Ecto neural progenitor cell (in vitro differentiated cells): ENCODE measurements at places on chromosomes 3 and 15.
A peak's percentile ranks its signal among the peaks of the same experiment; 100 is the strongest.

DNA sequence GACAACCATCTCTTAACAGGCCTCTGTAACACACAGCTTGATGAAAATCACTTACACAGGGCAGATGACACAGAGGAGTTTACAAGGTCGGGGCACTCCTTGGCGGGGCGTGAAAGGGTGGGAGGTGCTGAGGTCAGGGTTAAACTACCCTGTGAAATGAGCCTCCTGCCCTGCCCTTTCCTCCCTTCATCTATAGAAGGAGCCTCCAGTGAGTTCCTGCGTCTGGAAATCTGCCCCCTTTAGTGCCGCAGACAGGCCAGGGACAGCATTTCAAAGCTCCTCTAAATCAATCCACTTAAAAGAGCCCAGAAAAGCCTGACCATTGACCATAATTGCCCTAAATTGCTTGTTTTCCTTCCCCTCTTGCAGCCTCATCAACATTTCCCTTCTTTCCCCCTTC lies 1.9 kb downstream of the ROBO1 start:
- DNase-seq: no peak

- DNase-seq: peak; percentile 84
These were observed 10.4 kb downstream of the NR2F2 start for GRCh38 chr15:96340598-96341512.

GRCh38 chr3:63279005-63279841 lies 1.1 kb downstream of the SYNPR start:
- DNase-seq: peak; percentile 55

DNA sequence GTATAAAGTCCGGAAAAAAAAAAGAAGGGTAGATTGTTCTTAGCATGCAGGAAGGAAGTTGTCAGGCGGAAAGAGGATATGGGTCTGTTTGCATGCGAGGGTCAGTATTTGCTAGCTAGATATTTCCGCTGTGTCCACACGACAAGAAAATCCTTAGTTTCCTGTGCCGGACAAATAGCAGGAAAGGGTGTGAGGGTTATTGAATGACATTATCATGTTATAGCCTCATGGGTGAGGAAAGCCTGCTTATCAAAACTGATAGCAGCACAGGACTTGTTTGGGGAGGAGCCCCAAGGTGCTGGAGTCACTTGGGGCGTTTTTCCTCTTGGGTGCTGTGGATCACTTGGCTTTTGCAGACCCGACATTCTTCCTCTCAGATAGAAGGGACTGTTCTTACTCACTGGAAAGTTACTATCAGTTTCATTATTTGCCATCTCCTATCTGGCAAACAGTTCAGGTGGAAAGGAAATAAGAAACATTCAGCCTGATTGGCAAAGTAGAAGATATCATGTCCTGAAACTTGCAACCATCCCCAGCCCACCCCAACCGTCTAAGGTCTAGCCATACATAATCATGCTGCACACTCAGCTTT lies 127.2 kb upstream of the DPH6 start:
- DNase-seq: no peak

GRCh38 chr15:46502667-46503066 lies 867.8 kb downstream of the SQOR start:
- no peak for DNase-seq

DNA sequence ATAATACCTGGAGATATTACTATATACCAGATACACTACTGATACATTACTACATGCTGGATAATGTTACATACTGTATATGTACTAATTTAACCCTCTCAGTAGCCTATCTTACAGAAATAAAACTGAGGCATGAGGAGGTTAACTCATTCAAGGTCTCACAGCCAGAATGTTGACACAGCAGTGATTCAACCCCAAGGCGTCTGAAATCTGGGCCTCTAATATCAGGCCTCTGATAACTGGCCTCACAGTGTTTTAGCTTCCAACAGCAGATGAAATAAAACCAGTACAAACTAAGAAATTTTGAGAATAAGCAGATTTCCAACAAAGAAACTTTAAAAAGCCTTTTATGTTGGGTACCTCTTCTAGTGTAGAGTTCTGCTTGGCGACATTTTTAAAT lies 23.4 kb downstream of the DZIP1L start:
- no peak for DNase-seq

DNA sequence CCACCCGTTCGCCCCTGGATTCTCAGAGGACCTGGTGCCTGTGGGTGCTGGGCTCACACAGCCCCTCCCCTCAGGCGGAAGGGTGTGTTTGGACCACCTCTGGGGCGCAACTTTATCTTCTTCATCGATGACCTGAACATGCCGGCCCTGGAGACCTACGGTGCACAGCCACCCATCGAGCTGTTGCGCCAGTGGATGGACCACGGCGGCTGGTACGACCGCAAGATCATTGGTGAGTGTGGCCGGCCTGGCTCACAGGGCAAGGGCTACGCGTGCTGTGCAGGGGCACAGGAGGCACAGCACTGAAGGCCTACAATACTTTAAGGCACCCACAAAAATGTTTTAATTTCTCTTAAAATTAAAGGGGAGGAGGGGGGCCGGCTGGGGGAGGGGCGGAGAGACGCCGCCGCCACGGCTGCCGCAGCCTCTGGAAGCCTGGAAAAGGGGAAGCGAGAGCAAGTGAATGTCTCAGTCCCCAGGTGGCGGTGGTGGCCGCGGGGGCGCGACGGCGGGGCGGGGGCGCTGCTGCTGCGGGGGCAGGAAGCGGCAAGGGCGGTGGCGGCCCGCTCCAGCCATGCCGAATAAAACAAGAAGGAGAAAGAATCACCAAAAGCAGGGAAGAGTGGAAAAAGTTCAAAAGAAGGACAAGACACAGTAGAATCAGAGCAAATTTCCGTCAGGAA lies 56.8 kb downstream of the DNAH1 start:
- DNase-seq: peak; percentile 70

- DNase-seq: no peak
These were observed 100.3 kb downstream of the SMAD6 start for GRCh38 chr15:66802025-66803001.

- DNase-seq: no peak
These were observed 52.4 kb downstream of the ATP8B4 start for GRCh38 chr15:50066666-50067065.

- no peak for DNase-seq
These were observed 2.2 kb upstream of the BCL6 start for GRCh38 chr3:187747506-187747905.

- DNase-seq: no peak
These were observed 66.0 kb downstream of the GPR156 start for GRCh38 chr3:120218981-120219380.

DNA sequence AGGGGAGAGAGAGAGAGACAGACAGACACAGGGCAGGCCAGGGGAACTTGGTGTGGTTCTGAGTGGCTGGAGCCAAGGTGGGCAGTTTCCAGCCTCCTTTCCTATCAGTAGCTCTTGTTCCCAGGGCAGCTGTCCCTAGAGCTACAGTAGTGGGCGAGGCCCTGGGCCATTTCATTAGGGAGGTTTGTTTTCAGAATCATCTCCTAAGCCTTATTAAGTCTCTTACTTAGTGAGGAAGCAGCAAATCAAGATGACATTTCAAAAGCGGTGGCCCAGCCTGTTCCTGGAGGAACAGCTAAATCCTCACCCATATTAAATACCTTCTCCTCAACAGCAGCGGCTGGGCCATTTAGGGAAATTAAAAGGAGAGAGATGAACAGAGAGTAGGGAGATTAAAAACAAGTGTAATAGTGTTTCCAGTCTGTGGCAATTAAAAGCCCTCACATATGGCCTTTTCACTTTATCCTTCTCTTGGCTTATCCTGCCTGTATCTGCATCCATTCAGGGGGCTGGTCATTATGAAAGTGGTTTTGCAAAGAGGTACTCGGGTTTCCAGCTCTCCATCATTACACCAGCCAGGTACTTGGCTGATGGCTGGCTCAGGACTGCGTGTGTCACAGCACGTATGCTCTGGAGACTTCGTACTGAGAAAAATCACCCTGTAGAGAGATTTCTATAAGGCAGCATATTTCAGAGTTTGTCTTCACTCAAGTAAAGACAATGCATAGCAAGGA lies 91.9 kb upstream of the PRR23C start:
- DNase-seq: no peak

DNA sequence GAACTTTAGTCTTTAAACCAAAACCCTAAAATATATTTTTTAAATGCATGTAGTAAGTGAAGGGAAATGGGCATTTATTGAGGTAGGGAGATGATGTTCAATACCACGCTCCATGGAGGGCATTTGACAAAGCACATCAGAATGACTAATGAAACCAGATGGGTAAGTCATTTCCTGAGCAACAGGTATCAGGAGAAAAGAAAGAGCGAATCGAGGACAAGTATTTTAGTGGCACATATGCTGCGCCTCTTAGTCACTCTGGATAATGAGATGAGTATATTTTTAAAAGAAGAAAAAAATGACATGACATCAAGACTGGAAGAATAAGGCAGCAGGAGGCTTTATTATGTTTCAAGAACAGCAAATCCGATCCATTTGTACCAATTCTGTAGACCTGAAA lies 129.0 kb upstream of the ARHGEF3 start:
- no peak for DNase-seq

DNA sequence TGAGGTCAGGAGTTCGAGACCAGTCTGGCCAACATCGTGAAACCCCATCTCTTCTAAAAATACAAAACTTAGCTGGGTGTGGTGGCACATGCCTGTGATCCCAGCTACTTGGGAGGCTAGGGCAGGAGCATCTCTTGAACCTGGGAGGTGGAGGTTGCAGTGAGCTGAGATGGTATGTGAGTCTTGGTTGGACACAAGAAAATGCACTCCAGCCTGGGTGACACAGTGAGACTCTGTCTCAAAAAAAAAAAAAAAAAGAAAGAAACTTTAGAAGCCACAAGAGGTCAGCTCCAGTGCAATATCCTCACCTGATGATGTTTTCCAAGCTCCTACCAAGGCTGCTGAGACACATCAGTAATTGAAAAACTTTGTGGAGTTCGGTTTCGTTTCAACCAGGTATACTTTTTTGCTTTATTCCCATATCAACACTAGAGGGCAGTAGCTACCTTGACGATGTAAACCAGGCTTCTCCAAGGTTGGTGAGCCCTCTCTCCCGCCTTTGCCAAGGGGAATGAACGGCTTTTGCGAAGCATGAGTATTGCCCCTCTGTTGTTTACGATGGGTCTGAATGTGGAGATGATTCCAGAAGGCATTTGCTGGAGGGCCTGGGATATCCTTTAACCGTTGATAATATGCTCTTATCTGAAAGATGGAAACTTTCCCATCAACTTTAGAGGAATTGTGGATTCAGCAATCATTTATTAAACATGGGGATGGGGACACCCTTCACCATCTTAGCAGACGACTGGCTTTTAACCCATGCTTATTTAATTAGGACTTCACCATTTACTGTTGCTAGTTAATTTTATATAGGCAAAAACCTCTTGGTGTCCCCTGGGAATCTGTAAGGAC lies 202.8 kb downstream of the SV2B start:
- DNase-seq: peak; percentile 59

DNA sequence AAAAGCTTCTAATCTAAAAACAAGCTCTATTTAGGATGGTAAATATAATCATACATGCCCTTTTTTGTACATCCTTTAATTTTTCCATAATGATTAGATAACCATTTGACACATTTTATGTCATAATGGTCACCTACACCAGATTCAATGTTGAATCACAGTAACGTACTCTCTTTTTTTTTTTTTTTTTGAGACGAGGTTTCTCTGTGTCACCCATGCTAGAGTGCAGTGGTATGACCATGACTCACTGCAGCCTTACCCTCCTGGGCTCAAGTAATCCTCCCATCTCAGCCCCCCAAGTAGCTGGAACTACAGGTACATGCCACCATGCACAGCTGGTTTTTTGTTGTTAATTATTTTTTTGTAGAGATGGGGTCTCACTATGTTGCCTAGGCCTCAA lies 49.2 kb downstream of the PROS1 start:
- no peak for DNase-seq

GRCh38 chr3:69786854-69787253 lies 47.6 kb downstream of the MITF start:
- no peak for DNase-seq

DNA sequence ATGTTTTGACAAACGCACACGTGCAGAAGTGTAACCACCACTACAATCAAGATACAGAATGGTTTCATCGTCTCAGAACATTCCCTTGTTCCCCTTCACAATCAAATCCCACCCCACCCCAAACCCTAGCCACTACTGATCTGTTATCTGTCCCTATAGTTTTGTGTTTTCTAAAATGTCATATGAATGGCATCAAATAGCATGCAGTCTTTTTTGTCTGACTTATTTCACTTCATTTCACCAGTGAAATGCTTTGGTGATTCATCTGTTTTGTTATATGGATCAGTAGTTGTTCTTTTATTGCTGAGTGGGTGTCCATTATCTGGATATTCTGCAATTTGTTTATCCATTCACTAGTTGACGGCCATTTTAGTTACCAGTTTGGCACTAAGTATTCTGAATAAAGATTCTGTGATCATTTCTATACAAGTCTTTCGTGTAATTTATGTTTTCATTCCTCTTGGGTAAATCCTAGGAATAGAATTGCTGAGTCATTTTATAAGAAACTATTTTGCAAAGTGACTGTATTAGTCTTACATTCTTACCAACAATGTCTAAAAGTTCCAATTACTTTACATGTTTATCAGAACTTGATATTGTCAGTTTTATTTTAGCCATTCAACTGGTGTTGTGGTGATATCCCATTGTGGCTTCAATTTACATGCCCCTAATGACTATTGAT lies 232.8 kb downstream of the CLSTN2 start:
- no peak for DNase-seq

GRCh38 chr3:30770387-30770786 lies 124.1 kb downstream of the GADL1 start:
- no peak for DNase-seq

DNA sequence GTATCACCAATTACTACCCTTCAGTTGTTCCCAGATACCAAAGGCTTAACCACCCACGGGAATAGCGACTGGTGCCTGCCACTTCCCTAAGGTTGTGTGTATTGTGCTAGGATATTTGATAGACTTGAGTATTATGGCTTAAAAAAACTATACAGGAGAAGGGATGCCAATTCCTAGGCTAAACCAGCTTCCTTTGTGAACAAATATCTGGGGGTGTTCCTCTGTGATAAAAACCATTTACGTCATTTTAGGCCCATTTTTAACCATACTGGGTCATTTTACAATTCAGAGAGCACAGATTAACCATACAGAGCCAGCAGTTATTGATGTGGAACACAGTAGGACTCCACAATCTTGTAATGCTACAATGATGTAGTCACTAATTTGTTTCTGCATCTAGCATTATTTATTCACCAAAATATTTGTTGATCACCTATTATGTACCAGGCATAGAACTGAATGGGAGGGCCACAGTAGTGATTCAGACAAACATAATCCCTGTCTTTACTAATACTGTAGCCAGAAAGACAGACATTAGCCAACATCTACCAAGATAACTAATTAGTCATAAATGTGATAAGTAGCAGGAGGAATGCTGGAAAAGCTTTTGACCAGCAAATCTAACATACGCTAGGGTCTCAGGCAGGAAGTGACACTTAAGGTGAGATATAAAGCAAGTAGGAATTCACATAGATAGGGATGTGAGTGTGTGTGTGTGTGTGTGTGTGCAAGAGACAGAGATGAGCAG lies 184.8 kb downstream of the MECOM start:
- no peak for DNase-seq

- DNase-seq: no peak
These were observed 1225.7 kb downstream of the OTOL1 start for GRCh38 chr3:162722337-162722736.

- DNase-seq: no peak
These were observed 42.1 kb downstream of the ABHD5 start for GRCh38 chr3:43732747-43733425.
